ENCODE measurements at places on chromosomes 6 and 20.

DNA sequence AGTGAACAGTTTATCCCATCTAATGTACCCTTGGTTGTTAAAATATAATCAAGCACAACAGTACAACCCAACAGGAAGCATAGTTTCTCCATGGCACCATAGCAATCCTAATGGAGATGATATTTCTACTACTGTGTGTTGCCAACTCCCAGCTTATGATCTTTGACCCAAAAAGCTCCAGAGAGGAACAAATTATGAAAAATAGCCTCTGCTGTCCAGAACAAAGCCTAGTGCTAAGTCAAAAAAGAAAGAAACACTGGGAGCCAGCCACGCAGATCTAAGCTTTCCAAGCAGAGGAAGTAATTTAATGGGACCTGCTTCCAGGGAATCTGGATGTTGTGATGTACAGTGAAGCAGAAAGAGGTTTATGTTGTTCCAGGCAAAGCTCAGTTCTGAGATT is 52.2 kb upstream of the TASP1 start:
- no peak for DNase-seq

- DNase-seq = peak; percentile 56
Measured at GRCh38 chr6:131787766-131788712, 19.8 kb upstream of the ENPP1 start.

DNA sequence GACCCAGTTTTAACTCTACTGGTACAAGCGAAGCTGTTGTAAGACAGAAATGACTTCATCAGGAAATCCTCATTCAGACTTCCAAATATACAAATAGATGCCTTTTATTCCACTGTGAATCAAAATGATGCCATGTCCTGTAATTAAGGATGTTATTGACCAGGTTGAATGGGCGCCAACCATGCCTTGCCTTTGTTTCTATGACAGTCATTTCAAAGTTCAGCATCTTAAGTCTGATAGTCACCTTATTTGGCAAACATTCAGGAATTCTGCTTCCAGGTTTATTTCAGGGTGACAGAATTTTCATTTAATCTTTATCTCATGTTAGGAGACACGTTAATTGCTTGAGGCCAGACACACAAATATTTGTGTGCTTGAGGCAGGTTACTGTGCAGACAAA is 592.8 kb upstream of the JAG1 start:
- DNase-seq = peak; percentile 43

DNA sequence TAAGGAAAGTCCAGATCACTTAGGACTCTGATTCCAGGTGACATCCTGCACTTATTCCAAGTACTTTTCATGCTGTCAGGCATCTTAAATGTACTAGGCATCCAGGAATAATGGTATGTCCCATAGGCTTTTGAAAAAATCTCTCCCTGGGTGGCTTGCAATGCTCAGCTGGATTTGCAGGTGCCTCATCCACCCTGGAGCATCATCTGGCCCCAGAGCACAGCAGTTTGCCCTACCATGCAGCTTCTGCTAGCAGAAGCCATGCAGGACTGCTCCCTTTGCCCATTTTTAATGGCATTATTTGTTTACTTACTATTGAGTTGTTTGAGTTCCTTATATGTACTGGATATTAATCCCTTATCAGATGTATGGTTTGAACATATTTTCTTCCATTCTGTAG is 45.2 kb downstream of the DZANK1 start:
- peak; percentile 95 for DNase-seq

DNA sequence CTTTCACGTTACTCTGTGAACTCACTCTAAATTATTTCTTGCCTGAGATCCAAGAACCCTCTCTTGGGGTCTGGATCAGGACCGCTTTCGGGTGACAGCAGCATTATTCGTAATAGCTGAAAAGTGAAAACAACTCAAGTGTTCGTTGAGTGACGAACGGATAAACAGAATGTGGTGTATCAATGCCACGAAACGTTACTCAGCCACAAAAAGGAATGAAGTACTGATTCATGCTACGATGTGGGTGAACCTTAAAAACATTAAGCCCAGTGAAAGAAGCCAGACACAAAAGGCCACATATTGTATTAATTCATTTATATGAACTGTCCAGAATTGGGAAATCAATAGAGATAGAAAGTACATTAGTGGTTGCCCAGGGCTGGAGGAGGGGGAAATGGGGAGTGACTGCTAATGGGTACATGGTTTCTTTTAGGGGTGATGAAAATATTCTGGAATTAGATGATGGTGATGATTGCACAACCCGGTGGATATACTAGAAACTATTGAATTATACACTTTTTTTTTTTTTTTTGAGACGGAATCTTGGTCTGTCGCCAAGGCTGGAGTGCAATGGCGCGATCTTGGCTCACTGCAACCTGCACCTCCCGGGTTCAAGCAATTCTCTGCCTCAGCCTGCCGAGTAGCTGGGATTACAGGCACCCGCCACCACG is 8.4 kb downstream of the PTGIS start:
- DNase-seq = no peak

GRCh38 chr20:42706759-42707158 is 482.9 kb downstream of the PTPRT start:
- DNase-seq = no peak

DNA sequence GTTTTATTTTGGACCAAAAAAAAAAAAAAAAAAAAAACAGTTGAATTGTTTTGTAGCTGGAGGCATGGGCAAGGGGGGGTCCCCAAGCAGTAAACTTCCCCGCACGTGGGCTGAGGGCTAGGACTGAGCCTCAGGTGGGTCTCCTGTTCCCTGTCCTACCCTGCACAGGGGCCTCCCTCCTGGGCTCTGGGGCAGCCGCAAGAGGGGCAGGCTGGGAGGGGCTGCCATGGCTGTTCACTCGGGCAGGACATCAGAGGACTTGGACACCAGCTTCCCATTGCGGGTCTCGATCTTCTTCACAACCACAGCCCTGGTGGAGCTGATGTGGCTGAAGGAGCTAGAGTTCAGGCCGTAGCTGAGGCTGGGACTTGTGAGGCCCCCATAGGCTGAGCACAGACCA is 21.1 kb downstream of the SGK1 start:
- no peak for DNase-seq

DNA sequence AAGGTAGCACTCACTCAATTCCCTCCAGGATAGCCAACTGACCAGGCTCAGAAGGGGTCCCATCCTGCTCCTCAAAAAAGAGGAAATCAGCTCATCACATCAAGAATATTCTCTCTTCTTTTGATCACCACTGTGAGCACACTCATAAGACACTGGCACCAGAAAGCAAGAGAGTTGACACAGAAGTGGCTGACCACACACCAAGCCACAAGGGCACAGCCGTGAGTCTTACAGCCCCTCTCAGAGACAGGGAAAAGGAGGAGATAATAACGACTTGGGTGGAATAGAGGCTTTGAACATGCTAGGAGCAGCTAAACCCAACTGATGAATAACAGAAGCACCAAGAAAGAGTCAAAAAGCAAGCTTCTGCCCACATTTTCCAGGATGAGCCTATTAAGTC is 249.1 kb upstream of the PREP start:
- DNase-seq = no peak

- no peak for DNase-seq
Measured at GRCh38 chr20:764255-764654, 4.0 kb downstream of the SLC52A3 start.

DNA sequence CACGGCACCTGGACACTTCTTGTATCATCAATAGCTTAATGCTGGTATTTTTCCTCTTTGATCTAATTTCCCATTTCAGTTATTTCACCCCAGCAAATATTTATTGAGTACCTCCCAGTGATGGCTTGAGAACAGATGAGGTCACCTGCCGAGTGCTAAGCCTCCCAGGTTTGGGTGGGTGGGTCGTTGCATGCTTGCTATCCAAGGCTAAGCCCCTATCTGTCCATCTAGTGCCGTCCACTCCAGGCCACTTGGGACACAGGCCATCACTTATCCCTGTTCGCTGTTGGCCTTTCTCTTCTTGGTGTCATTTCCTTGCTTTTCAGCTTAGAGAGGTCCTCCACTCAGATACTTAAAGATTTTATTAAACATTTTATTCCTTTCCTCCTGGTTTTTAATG is 10.8 kb upstream of the NNAT start:
- DNase-seq = no peak

- DNase-seq = peak; percentile 17
Measured at GRCh38 chr20:51014797-51015722, 7.8 kb downstream of the KCNG1 start.

GRCh38 chr6:11491596-11492463 is 45.7 kb upstream of the TMEM170B start:
- DNase-seq = no peak

DNA sequence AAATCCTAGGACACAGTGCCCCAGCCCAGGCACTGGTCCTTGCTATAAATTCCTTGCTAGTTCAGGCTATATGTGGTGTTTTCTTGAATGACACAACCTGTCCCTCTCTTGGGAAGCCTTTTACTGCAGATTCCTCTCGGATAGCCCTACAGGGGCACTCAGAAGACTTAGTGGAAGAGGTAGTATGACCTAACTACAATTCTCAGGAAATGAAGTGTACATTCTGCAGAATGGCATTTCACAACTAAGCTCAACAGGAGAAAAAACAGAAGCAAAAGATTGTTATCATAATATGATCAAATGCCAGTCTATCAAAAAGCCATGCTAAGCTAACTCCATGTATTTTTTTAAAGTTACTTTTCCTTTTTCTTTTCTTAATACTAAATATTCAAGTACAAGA is 66.3 kb upstream of the FBXL4 start:
- DNase-seq = no peak

GRCh38 chr6:96823743-96824142 is 13.5 kb downstream of the GPR63 start:
- DNase-seq = no peak

DNA sequence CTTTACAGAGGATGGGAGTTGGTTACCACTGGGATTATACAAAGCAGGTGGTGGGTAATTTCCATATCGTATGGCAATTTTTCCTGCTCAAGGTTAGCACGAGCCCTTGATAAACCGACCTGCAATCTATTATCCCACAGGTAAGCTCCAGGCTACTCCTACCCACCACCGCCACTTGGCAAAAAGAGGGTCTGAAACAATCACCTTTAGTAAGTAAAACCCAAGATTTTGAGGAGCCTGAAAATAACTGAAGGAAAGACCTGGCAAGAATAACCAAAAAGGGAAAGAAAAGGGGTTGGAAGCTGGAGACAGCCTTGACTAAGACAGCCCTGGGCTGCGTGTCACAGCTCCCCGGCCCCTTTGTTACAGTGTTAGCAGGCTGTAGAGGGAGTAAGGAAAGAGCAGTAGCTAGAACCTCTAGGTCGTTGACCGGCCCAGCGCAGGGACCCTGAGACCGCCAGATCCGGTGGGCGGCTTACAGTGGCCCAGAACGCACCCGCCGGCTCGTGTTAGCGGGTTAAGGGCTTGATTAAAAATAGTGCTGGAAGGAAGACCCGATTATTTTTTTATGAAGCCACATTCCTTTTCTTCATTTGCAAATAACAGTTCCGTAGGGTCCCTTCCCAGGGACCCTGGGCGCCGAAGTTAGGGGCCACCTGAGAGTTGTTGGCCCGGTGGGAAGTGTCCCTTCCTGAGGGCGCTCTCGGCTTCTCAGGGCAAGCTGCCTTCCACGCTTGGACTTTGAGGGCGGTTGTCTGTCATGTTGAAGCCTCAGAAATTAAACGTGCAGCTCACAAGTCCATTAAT is 30.5 kb downstream of the TFAP2B start:
- DNase-seq = no peak

DNA sequence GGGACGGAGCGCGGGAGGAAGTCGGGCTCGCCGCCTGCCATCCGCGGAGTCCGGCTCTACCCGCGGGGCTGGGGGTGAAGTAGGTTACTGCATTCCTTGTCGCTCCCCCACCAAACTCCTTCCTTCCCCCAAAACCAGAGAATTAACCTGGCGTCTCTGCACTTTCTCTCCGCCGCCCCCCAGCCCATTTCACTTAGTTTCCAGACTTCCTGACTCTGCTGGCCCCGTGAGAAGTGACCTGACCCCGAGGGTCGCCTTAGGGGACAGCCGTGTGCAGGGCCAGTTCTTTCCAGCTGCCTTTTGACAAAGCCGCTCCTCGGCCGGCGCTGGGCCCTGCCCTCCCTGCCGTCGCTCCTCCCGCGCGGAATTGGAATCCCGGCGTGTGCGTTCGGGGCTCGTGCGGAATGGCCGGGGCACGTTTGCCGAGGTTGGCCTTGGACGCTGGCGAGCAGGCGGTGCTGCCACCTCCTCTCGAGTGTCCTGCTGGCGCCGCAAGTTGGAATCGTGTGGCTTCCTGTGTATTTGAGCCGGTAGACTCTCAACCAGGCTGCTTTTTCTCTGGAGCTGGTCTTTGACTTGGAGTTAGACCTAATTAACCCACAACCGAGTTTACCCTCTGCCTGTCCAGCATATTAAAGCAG is 650 bp downstream of the DCBLD1 start:
- peak; percentile 79 for DNase-seq

GRCh38 chr6:255751-256083 is 36.6 kb upstream of the DUSP22 start:
- DNase-seq = no peak

DNA sequence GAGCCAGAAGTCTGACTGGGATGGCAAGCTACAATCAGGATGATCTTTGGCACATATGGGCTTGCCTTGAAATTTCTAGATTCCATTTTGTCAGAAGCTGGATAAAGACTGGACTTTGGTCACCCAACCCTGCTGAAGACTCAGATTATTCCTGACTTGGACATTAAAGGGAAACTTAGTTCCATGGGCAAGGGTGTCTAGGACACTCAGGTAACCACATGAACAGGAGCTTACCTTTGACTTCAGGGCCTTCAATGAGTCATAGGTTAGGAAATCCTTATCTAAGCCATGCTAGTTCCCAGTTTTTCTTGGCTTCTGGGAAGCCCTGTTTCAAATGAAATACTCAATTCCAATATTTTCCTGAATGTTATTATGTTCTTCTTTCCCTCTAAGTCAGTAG is 28.5 kb upstream of the IFNGR1 start:
- no peak for DNase-seq

- DNase-seq = no peak
Measured at GRCh38 chr6:148935705-148936435, 189.0 kb downstream of the UST start.

GRCh38 chr6:16060039-16060438 is 68.8 kb upstream of the MYLIP start:
- peak; percentile 84 for DNase-seq
